ENCODE measurements at places on chromosomes 12 and 14. TPM values are rescaled to one million over a fixed set of nuclear protein-coding genes. Genes with fewer than 3 reads are reported as not detected.

DNA sequence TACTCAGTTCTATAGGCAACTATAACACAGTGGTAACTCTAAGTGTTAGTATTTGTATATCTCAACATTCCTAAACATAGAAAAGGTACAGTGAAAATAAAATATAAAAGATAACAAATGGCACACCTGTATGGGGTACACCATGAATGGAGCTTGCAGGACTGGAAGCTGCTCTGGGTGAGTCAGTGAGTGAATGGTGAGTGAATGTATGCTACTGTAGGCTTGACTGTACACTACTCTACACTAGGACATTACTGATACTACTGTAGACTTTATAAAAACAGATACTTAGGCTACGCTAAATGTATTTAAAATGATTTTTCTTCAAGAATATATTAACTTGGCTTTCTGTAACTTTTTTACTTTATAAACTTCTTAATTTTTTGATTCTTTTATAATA, 25.5 kb downstream of the TEAD4 start:
- no peak for DNase-seq

- DNase-seq, result no peak
Measured at GRCh38 chr14:66979101-66979974, 209.9 kb upstream of the GARIN2 start.

DNA sequence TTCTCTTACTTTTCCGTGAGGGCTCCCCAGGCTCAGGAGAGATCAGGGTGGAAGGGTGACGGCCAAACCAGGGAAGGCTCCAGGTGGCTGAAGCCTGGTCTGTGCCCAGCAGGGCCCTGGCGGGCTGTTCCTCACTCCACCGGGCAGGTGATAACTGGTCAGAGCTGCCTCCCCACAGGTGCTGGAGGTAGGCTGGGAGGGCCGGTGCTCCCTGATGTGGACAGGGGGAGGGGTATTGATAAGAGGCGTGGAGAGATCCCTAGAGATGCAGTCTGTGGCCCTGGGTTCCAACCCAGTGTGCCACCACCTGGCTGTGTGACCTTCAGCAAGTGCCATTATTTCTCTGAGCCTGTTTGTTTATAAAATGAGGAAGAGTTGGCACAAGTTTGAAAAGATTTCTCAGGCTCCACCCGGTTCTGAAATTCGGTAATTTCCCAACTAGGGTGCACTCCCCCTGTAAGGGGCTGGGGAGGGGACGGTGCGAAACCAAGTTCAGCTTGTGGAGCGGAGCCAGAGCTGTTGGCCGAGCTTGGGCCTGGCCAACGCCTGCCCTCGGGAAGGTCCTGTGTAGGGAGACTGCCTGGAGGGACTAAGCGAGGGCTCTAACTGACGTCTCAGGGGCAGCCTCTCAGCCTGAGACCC, 1.0 kb upstream of the NR4A1 start:
- DNase-seq, result no peak

DNA sequence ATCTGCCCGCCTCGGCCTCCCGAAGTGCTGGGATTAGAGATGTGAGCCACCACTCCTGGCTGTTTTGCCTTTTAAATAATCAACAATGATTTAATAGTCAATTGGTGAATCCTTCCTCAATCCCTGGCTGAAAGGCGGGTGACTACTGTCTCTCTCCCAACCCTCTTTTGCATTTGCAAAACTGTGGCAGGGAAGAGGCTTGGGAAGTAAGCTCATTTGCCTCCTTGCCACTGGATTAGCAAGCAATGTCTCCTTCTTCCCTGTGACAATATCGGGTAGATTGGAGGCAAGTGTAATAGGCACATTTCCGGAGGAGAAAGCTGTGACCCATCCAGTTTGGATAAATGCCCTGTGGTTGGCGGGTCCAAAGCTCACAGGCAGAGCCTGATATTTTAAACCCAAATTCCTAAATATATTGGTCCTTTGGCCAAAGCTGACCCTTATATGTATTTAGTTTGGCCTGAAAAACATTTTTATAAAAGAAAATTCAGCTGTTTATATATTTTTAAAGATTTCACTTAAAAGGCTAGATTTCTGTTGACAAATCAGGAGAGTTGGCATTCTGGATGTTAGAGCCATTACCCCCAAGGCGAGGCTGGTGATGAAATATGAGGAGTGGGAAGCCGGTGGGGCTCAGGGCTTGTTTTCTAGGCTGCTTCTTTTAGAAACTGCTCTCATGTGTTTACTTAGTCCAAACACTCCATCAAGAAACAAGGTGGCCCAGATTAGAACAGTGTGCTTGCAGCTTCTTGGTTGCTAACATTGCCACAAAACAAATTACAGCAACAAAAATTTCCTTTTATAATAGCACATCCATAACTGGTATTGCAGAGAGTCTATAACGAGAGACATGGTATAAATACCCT, 646.9 kb upstream of the TMEM132C start:
- no peak for DNase-seq

The ADAM20 gene
- 0.11 TPM for polyA plus RNA-seq

Data from renal cortex interstitium (tissue), 15 donors.